ENCODE measurements at places on chromosomes 2 and 18.

DNA sequence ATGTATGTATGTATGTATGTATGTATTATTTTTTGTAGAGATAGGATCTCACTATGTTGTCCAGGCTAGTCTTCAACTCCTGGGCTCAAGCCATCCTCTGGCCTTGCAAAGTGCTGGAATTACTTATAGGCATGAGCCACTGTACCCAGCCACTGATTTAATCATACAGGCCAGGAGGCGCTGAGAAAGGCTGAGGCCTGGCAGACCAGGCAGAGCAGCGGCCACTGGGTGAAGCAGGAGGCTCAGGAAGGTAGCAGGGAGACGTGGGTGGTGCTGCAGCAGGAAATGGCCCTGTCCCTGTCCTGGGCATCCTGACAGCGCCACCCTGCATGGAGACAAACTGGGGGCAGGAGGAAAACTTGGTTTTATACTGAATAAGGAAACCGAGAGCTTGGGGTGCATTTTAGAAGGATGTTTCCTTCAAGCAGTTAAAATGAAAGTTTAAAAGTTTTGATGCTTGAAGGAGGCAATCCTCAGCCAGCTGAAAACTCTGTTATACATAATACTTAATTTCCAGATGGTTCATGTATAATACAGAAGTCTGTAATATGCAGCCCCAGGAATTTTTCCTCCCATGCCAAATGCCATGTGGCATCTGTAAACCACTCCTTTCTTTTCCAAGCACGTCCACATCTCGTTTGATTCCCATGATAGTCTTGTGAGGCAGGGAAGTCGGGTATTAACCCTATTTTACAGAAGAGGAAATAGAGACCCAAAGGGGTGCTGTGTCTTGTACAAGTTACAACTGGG, 182.4 kb downstream of the CELF4 start:
- DNase-seq: no peak

DNA sequence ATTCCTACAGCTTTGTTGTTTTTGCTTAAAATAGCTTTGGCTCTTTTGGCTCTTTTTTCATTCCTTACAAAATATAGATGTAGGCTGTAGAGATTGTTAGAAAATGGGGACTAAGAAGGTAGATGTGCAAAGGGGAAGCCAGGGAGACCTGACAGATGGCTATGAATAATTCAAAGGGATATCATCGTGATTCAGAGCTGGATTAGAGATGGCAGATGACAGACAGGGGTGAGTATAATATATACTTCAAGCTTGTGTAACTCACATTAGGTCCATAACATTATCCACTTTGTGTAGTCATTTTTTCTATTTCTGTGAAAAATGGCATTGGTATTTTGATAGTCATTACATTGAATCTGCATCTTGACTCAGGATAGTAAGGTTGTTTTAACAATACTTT, 422.9 kb upstream of the ST6GAL2 start:
- no peak for DNase-seq

DNA sequence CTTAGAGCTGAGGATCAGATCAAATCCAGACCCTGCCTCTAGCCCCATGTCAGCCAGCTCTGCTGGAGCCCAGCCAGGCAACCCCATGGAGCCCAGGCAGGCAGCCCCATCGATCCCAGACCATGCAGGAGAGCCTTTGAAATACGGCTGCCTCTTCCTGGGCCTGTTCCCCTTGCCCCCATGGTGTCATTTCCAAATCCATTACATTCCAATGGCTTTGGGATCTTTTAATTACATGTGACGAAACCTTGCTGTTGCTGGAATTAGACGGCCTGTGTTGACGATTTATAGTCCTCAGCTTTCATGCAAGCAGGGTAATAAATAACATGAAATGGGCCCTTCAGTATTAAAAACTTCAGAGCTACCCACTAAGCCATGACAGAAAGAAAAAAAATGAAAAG, 75.8 kb upstream of the SLC14A2 start:
- no peak for DNase-seq

- DNase-seq: no peak
These were observed 236.8 kb downstream of the EPHA4 start for GRCh38 chr2:221335219-221335752.

GRCh38 chr18:75204732-75205513, 4.0 kb downstream of the PTGR3 start:
- no peak for DNase-seq

DNA sequence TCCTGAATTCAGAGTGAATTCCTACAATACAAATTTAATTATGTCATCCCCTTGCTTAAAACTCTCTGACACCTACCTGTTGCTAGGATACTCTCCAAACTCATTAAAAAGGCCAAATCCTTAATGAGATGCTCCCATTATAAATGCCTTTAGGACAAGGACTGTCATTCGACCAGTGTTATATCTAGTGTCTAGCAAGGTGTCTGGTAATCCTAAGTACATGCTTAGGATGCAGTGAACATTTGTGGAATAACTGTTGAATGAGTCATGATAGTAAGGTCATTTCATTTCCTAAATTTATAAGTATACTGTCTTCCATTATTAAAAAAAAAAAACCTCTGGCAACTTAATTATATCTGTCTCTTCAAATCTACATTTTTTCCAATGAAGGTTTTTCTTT, 588.9 kb upstream of the NRXN1 start:
- DNase-seq: no peak

DNA sequence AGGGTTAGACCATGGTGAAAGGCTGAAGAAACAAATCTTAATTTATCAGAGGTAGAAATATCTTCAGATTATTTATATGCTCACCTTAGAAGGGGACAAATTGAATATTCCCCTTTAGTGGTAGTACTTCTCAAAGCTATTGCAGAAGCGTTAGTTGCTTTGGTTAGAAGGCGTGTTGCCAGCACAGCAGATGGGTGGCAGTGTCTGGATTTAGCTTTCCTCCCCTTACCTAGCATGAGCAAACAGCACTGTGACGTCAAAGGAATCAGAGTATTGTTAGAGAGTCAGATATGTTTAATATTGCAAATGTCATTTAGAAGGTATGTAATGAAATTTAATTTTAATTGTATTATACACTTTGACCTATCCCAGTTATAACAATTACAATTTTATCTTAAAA, 27.2 kb upstream of the GALR1 start:
- DNase-seq: no peak

GRCh38 chr2:36329746-36330472, 25.7 kb upstream of the CRIM1 start:
- no peak for DNase-seq

GRCh38 chr2:45705233-45705632, 53.8 kb downstream of the PRKCE start:
- DNase-seq: no peak

DNA sequence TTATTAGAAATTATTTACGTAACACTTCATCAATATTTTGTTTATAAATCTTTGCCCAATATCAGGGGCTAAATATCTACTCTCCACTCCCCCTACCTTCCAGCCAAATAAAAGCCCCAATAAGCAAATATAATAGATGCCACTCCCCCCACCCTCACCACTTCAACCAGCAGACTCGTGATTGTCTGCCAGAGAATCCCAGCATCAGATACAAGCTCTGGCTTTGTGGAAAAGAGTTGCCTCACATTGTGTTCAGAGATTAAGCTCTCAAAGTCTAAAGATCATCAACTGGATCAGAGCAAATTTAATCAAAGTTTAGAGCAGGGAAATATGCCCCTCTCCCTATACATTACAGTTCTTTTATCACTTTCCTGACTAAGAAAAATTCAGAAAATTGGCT, 39.5 kb downstream of the AOX1 start:
- no peak for DNase-seq

GRCh38 chr2:88530081-88530480, 77.6 kb upstream of the FOXI3 start:
- no peak for DNase-seq

GRCh38 chr2:52036853-52037252, 1004.9 kb upstream of the NRXN1 start:
- no peak for DNase-seq

GRCh38 chr2:113032737-113033136, 19.9 kb downstream of the IL36B start:
- no peak for DNase-seq

DNA sequence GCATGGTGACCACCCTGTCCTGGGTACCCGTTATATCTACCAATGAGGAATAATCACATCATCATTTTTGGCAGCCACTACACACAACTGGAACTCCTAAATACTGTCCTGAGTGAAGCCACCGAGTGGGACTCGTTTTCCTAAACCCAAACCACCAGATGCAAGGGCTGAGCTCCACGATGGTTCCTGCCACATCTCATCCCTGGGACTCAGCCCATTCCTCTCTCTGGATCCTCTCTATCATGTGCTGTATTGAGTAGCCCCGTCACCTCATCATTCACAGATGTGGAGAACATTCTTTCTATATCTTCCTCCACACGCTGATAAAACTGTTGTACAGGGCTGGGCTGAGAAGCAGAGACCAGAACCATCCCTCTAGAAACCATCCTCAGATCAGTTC, 79.4 kb upstream of the SMAD7 start:
- no peak for DNase-seq

DNA sequence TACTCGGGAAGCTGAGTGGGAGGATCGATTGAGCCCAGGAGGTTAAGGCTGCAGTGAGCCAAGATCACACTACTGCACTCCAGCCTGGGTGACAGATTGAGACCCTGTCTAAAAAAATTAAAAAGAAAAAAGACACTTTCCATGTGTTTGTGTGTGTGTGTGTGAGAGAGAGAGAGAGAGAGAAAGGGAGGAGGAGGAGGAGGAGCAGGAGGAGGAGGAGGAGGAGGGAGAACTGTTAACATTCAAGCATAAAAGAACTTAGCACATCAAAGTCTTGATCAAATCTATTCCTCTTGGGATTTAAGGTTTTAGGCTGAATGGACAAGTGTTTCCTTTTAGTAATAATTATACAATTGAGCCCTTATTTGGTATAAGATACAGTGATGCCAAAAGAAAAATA, 75.5 kb downstream of the SPOPL start:
- DNase-seq: no peak

DNA sequence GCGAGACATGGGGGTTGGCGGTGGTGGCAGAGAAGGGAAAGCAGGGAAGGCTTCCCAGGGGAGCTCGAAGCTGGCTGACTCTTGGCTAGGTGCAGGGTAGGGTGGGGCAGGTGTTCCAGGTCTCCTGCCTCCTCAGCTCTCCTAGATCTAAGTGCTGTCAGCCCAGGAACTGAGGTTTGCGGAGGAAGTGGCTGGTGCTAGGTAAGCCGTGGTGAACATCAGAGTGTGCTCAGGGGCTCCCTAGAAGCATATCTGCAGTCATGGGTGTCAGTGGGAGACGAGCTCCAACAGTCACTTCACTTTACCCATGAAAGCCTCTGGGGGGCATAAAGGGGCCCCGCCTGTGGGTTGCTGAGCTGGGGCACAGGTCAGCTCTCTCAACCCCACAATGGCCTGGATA, 34.1 kb downstream of the ARHGEF4 start:
- no peak for DNase-seq

DNA sequence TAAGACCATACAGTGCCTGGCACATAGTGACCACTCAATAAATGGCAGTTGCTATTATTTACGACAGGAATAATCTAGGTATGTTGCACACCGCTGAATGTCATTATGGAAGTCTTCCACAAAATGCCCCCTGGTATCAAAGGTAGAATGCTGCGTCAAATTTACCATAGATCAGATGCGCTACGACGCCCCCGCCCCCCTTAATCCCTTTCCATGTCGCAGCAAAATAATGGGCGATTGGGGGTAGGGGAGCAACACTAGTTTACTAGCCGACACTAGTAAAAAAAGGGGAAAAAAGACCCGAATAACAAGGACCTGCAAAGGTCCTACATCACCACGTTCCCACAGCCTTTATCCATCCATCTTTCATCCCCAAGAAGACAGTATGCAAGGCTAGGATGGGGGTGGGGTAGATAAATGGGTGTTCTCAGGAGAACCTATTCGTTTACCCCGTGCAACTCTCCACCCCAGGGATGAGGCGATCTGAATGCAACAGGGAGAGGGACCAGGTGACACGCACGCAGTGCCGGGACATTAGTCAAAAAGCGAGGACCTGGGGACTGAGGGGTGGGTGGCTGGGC, 455 bp downstream of the PREPL start:
- no peak for DNase-seq

- no peak for DNase-seq
These were observed 31.2 kb downstream of the GLS start for GRCh38 chr2:190911813-190912212.

- no peak for DNase-seq
These were observed 297.4 kb downstream of the CALCRL start for GRCh38 chr2:187150670-187151069.

- no peak for DNase-seq
These were observed 231.6 kb upstream of the ETAA1 start for GRCh38 chr2:67165523-67165990.

GRCh38 chr2:235384624-235385023, 109.2 kb upstream of the AGAP1 start:
- no peak for DNase-seq

GRCh38 chr2:37812414-37812813, 112.7 kb upstream of the RMDN2 start:
- no peak for DNase-seq

- no peak for DNase-seq
These were observed 621.2 kb upstream of the ACVR2A start for GRCh38 chr2:147223553-147224060.

DNA sequence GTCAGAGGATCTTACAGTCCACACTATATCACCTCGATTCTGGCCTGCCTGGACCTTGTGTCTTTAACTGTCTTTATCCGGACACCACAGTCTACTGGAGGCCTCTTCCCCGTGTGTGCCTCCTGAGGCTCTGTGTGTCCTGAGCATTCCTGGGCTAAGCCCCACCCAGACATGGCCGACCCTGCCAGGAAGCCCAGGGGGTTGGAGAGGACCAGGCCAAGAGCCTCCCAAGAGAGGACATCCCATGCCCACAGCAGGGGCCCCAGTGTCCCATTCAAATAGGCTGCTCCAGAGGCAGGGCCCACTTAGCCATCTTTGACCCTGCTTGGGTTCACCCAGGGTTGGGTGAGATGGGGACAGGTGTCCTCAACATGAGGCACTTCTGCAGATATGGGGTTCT, 84.7 kb upstream of the OTOS start:
- DNase-seq: no peak

- DNase-seq: no peak
These were observed 13.0 kb downstream of the VPS4B start for GRCh38 chr18:63409301-63409700.

GRCh38 chr2:197615016-197615652, 60.3 kb downstream of the RFTN2 start:
- no peak for DNase-seq

DNA sequence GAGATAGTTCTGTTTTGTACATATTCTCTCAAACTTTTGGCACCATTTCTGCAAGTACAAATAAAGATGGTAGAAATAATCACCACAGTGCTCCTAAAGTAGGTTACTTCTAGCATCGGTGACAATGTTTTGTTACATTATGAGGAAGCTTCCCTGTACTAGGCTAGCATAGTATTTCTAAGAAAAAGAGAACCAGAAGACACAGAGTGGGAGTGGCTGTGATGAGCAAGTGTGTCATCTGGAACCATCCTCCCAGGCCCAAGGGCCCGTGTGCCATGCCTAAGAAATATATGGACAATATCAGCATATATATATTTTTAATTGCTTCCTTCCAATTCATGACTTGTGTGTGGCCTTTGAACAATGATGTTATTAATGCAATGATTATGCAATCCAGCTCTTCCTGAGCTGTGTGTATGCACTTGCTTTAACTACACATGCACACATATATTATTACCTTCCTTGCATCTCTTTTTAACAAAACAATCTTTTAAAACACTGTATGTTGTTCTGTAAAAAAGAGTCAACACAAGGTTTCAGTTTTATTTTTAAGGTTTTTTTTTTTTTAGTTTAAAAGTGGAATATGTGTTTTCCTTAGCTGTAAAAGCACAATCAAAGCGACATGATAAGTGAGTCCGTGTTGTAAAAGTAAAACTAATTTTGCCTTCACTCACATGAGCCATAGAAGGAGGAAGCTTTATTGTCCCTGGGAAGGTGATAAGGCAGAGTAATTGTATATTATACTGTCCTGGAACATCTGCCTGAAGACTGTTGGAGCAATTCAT, 303.9 kb downstream of the ZNF407 start:
- no peak for DNase-seq
